ENCODE measurements at places on chromosomes 13 and 19.

DNA sequence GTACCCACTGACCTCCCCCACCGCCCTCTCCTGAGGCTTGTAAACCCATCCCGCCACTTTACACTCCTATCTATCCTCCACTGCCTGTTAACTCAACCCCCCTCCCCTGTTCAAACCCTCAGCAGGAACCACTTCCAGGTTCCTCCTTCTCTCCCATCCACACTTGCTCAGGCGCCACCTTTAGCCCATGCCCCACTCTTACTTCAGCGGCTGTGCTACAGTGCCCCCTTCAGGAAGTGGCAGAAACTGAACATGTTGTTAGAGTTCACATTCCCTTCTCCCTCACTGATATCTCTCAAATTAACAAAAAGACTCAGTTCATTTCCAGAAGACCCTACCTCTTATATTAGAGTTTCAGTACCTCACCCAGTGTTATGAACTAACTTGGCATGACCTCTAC, 49.4 kb downstream of the ZNF91 start:
- DNase-seq = no peak

GRCh38 chr19:8075158-8076074, 22.9 kb downstream of the CCL25 start:
- DNase-seq = no peak

- DNase-seq = no peak
These were observed 22.9 kb upstream of the GARRE1 start for GRCh38 chr19:34231439-34231838.

DNA sequence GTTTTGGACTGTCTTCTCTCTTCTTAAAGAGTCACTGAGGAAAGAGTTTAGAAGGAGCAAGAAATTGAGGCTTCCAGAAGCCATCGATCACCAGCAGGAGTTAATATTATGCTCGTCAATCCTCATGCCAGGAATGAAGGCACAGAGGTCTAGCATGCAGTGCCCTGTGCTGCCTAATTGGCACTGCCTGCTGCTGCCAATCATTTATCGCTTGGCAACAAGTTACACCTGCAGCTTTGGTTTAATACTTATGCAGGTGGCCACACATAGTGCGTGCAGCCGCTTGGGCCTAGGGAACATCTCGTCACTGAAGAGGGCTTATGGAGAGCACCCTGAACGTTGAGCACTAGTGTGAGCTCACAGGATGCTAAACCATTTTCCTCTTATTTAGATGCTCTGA, 2.7 kb upstream of the SOX1 start:
- no peak for DNase-seq

DNA sequence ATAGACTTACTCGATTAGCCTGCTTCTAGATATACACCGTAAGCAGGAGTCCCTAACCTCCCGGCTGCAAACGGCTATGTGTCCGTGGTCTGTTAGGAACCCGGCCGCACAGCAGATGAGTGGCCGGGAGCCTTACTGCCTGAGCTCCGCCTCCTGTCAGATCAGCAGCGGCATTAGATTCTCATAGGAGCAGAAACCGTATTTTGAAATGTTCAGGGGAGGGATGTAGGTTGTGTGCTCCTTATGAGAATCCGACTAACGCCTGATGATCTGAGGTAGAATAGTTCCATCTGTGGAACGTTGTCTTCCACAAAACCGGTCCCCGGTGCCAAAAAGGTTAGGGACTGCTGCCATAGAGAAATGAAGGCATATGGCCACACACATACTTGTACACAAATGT, 1491.9 kb downstream of the SLITRK5 start:
- no peak for DNase-seq

DNA sequence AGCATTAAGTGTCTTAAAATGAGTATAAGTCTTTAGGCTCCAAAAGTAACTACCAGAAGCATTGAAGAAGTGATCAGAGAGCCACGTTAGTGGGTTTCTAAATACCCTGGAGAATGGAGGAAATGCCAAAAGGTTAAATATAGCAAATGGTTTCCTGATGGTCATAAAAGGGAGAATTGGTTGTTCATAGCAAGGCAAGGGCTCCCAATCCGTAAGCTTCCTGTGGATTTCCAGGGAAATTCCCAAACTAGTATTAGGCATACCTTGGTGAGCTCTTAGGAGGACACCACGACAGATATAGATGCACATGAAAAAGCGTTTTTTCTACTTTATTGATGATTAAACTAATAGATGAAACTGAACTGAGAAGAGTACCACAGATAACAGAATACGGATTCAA, 410.9 kb downstream of the FOXO1 start:
- no peak for DNase-seq

- DNase-seq = no peak
These were observed 318.3 kb downstream of the NDFIP2 start for GRCh38 chr13:79799059-79799867.

GRCh38 chr19:16117594-16118033, 5.9 kb downstream of the RAB8A start:
- no peak for DNase-seq

GRCh38 chr13:50082426-50083281, 67.4 kb downstream of the KCNRG start:
- DNase-seq = no peak

DNA sequence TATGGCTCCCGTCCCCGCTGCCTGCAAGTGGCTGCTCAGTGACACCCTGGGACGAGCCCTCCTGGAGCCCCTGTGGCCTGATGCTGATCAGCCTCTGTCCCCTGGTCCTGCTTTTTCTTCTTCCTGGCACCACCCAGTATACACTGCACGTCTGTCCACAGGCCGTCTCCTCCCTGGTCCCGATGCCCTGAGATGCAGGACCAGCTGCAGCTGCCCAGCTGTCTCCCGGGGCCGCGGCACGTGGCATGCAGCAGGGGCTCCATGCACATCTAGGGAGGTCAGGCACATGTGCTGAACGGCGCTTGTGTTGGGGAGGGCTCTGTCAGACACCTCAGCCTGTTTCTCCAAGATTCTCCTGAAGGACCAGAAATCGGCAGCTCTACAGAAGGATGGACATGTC, 30.2 kb downstream of the ZFR2 start:
- DNase-seq = no peak

- DNase-seq = no peak
These were observed 343.8 kb downstream of the MZT1 start for GRCh38 chr13:72383646-72384045.

GRCh38 chr19:18109733-18110608, 12.4 kb downstream of the MAST3 start:
- no peak for DNase-seq

All from esophagus squamous epithelium (tissue), 5 donors.